ENCODE measurements at places on chromosomes 12 and 14. TPM values are rescaled to one million over a fixed set of nuclear protein-coding genes. Genes with fewer than 3 reads are reported as not detected.

DNA sequence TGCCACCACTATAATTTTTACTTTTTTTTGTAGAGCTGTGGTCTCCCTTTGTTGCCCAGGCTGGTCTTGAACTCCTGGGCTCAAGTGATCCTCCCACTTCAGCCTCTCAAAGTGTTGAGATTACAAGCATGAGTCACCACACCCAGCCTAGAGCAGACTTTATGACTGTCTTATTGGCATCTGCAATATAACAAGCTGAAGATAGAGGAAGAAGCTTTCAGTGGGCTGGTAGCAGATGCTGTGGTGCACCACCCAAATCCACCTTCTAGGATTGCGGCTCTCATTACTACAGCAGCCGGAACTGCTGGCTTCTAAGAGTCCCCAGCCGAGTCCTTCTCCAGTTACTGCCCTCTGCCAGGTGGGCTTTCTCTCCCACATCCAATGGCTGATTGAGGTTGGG lies 7.6 kb upstream of the STK38L start:
- no peak for DNase-seq

DNA sequence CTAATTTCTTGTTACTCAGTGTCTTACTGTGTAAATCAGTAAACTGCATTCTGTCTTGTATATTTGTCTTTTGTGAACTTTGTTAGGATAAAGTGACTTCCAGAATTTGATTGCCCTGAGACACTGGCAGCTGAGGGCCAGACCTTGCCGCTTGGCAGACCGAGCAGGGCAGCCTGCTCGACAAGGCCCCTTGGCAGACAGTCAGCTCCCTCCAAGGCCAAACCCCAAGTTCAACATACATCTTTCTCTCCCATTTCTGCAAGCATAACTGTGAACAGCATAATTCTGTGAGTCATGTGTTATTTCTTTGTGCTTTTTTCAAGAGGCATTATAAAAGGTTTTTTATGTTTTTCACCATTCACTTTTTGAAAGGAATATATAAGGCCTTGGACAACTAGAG lies 39.2 kb upstream of the BMAL2 start:
- DNase-seq: no peak

GRCh38 chr12:69756088-69756755 lies 17.6 kb downstream of the RAB3IP start:
- DNase-seq: no peak

DNA sequence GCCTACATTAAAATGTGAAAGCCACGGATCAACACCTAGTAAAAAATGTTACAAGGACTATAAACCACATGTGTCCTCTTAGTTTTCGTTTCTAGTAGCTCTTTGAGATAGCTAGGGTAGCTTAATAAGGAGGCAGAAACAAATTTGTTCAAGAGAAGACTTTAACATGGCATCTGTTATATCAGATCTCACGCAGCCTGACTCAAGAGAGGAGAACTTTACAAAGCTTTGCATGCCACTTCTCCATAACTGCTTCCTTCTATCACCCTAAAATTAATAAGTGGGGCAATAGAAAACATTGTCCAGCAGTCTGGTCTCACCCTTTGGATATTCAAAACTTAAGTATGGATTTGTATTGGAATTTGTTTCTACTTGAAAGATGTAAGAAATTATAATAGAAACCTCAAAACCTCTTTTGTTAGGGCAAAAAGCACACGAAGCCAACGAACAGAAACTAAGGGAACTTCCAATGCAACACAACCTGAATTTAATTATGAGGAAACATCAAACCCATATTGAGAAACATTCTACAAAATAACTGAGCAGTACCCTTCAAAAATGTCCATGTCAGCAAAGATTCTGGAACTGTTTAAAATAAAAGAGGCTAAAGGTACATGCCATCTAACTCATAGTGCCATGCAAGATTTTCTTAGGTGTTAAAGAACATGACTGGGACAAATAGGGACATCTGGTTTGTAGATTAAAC lies 194.8 kb downstream of the LRIG3 start:
- no peak for DNase-seq

GRCh38 chr12:3034067-3034750 lies 43.0 kb upstream of the TSPAN9 start:
- peak; percentile 66 for DNase-seq

GRCh38 chr14:91412939-91413338 lies 4.7 kb downstream of the CCDC88C start:
- DNase-seq: no peak

- DNase-seq: no peak
These were observed 4.9 kb downstream of the GSTZ1 start for GRCh38 chr14:77325746-77326094.

The SLCO1B1 gene
- total RNA-seq: not detected

The OR6C2 gene
- not detected for total RNA-seq

The GOLT1B gene
- 15.5 TPM for total RNA-seq

The POTEG gene
- not detected for total RNA-seq

The PRH2 gene
- total RNA-seq: not detected

The GNB3 gene
- 8.2 TPM for total RNA-seq

The ENDOU gene
- 0.45 TPM for total RNA-seq

All from heart right ventricle (tissue), 16 donors.